ENCODE measurements at places on chromosomes 2 and 18.

DNA sequence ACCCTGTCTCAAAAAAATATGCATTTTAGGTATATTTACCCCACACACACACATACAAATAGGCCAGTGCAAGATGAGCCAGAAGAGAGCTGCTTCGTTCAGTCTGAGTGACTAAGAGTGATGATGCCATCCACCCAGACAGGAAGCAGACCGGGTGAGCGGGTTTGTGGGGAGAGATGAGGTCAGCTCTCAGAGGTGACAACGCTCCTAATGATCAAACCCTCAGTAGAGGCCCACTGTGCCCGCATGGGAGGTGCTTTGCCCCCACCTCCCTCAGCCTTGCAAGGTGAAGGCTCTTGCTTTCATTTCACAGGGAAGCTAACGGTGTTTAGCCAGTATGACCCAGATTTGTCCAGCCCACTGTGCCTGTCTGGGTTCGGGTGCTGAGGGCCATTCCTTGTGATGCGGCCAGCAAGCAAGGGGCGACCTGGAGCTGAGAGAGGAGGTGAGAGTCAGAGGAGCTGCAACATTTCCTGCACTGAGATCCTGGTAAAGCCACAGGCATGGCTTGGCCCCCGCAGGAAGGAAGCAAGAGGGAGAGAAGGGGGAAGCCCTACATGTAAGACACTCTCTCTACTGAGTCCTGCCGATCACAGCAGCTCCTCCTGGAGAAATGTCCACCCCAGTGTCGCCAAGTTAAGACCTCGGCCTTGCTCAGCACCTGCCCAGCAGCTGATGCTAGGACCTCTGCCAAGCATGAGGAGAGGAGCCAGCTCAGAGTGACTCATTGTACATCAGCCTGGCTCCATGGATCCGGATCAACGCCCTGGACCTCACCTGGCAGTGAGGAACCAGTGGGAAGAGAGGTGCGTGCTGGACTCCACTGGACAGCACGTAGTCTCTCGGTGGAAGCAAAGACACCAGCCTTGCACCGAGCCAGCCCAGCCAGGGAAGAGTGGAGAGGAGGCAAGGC lies 37.0 kb downstream of the NIFK start:
- DNase-seq: peak; percentile 80

- DNase-seq: peak; percentile 3
Observed at GRCh38 chr2:100142393-100142792, at the start of gene AFF3. Gene AFF3, minus strand, starts transcription at chr2:100142590. Its CDS starts 38,136 bp downstream, at chr2:100104454.

- DNase-seq: no peak
Observed at GRCh38 chr2:110116033-110116710, 550 bp upstream of the MALL start.

DNA sequence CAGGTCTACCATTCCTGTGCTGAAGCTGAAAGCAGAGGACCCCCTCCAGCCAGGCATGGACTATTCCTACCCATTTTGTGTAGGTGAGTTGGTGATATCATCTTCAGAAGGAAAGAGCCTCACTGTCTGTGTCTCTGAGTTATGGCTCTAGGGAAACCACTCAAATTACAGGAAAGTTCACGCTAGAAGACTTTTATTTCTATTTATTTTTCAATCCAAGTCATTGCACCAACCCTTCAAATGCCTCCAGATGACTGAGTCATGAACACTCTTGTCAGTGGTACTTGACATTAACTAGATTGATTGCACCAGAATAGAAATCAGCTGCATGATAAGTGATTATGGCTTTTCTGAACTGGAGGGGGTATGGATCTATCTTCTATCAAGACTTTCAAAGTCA lies 338.4 kb downstream of the MBD2 start:
- no peak for DNase-seq

DNA sequence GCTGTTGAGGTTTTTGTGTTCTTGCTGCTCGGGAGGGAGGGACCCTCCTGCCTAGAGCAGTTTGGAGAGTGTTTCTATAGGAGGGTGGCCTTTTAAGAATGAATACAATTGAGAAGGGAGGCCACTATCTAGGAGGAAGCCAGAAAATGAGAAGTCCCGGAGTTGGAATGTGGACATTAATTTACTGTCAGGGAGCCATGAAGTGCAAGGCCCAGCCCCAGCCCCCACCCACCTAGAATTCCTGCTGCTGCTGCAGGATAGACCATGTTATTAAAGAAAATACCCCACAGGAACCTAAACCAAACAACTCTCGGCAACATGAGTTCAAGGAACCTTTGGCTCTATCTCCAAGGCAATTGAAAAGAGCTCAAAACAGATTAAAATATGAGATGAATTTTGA lies 46.0 kb downstream of the ZBTB7C start:
- no peak for DNase-seq

DNA sequence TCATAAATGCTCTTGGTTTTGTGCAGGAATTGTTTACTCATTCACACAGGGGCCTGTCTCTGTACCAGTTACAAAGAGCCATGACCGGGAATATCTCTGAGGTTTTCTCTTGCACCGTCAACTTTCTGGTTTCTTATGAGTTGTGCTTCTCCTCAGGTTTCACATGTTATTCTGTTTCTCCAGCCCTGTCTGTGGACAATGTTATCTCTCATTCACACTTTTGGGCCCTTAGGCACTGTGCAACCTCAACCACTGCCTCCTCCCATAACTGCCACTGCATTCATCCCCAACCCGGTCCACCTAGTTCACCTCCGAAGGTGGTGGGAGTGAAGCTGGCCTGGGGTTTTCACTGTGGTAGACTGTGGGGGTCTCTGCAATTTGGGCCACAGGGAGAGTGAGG lies 22.5 kb upstream of the NEDD4L start:
- no peak for DNase-seq

- DNase-seq: no peak
Observed at GRCh38 chr2:20992201-20992711, 51.6 kb downstream of the APOB start.

DNA sequence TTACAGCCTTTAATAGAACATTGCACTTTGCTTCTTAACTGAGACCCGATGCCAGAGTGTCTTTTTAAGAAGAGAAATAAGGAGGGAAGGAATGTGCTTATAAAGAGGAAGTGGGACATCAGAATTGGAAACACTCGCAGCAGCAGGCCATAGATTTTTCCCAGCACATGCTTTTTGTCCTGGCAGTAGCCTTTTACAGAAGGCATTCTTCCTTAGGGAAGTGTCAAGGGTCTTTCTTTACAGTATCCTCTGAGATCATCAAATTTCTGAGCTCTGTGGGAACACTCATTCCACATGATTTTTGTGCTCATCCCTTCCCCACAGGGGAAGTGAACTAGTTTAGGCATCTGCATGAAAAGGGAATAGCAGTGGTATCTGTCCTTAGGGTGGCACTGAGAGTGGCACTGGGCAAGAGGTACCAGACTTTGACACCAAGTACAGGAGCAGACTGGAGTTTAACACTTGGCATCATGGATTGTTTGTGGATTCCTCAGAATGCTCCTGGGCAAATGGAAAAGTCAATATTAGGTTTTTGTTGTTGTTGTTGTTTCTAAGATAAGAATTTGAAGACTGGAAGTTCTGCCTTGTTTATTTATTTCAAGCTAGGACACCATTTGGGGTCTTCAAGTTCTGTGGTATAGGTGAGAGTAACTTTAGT lies 4.1 kb downstream of the MYO1B start:
- no peak for DNase-seq

GRCh38 chr2:239818531-239819011 lies 206.6 kb downstream of the NDUFA10 start:
- no peak for DNase-seq

DNA sequence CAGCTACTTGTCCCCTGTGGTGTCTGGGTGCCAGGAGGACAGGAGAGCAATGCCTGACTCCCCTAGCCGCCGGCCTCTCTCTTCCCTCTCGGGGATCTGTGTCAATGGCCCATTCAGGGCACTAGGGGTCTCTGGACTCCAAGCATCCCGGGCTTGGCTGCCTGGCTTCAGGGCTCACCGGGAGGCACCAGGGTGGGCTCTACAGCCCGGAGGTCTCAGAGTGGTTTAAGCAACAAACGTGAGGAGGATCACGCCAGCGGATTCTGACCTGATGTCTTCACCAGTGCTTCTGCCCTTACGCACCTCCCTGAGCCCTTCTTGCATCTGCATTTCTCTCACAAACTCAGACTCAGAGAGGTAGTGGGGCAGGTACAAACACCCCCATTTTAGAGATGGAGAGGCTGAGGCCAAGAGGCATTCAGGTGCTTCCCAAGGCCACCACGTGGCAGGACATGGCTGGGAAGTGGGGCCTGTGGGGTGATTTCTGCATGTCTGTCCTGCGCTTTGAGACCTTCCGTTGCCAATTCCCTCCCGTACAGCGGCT lies 243.0 kb downstream of the CELF4 start:
- no peak for DNase-seq

DNA sequence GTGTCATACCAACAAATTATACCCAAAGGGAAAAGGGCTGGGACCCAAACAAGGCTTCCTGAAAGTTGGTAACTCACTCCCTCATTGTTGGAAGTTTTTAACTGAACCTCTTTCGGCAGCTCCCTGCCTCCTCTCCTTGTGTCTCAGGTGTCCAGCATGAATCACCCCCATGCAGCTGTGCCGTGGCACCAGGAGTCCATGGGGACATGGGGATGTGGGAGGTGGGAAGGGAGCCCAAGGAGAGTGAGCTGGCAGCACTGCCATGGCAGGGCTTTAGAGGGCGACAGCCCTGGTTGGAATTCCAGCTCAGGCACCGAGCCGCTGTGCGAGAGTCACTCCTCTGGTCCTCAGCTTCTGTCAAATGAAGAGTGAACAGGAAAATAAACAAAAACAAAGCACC lies 12.5 kb upstream of the GYPC start:
- DNase-seq: no peak

DNA sequence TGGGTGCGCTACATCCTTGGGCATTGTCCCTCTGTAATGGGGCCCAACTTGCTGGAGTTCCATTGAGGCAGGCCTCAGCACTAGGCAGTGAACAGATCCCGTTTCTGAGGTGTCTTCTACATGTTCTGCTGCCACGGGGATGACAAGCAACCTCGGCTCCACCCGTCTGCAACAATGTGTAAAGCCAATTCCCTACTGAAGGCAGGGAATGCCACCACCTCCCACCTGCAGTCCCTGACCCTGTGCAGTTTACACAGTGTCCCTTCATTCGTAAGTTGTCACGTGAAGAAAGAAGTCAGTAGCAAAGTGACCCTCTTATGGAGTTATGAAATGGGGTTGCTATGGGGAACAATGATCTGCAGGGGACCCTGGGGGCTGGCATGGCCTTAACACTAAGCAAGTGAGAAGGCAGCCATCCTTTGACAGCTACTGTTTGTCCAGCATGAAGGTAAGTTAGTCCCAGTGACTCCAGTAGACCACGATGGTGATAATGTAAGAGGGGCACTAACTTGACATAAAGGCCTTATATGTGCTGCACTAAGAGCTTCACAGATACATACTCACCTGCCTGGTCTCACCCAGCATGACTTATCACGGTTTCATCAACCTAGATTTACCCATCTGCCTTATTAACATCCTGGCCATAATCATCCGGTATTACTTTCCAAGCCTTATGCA lies 130.6 kb upstream of the ZSWIM2 start:
- no peak for DNase-seq

DNA sequence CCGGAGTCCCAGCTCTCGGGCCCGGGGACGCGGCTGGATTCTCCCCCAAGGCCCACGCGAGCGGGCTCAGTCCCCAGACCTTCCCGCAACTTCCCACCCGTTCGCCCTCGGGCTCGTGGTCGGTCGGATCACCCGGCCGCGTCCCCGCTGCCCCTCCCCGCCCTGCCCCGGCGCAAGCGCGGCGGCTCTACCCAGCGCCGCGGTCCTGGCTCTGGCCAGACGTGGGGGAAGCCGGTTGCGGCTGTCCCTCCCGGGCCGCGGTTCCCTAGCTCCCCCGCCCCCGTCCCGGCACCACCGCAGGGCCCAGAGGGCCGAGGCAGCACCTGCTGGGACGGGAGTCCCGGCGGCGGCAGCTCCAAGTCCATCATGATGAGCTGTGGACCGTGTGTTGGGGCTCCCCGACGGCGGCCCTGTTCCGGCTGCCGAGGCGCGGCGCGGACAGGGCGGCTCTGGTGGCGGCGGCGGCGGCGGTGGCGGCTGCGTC lies 276 bp downstream of the NFE2L2 start:
- DNase-seq: no peak

GRCh38 chr18:32714571-32715148 lies 58.2 kb downstream of the KLHL14 start:
- no peak for DNase-seq

GRCh38 chr2:16664052-16664731 lies 1.4 kb downstream of the CYRIA start:
- no peak for DNase-seq

DNA sequence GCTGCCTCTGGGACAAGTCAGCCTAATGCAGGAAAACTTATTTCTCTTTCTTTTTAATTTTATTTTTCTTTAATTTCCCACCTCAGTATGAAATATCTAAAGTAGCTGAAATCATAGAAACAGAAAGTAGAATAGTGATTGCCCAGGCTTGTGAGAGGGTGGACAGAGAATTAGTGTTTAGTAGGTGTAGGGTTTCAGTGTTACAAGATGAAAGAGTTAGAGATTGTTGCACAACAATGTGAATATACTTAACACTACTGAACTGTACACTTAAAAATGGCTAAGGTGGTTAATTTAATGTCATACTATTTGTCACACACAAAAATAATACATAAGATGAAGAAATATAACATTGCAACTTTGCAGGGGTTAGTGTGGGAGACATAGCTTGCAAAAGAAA lies 80.8 kb downstream of the NAT8 start:
- no peak for DNase-seq

DNA sequence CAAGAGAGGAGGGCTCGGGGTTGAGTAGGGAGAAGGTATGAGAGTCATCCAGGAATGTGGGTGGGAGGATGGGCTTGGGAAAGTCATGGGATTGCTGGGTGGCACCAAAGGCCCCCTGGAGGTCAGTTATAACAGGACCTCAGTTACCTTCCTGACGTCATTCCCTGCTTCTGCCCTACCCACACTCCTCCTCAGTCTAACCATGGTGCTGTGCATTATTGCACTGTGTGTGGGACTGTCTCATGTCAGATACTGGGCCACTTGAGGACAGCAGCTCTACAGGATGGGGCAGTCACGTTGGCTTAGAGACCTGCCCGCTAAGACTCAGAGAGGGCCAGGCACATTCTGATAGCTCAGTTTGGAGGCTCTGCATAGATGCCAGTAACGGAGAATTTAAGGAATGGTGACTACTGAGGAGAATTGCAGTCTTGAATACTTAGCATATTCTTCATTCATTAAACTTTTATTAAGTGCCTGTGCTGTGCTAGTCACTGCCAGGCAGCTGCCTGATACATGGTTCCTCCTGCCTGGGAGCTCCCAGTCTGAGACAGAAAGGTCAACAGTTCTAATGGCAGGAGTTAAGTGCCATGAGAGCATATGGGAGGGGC lies 90.5 kb downstream of the LAMA3 start:
- DNase-seq: no peak

DNA sequence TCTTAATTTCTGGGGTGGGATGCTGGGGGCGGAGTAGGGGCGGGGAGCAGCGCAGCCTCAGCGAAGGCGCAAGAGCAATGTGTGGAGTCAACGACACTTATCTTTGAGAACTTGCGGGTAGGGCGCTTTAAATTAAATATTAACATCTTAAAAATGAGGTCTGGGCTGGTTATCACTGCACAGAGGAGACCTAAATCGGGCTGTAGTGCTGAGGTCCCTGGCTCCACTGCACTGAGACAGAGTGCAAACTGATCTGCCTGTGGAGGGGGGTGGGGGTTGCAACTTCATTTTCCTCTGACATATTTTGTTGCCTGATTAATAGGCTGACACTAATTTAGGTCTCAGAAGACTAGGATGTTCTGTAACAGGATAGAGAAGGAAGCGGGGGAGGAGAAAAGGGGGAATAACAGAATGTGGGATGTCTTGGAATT lies 253.0 kb upstream of the FANCL start:
- no peak for DNase-seq

GRCh38 chr2:61288070-61288841 lies 126.3 kb downstream of the C2orf74 start:
- no peak for DNase-seq

Data from activated effector memory CD4-positive, alpha-beta T cell treated with Interleukin-2 at 50 U/mL for 16 hours (primary cell).